Activated naive CD4-positive, alpha-beta T cell (primary cell): ENCODE measurements at places on chromosomes 11 and 22.

GRCh38 chr22:43035250-43035649, 20.3 kb upstream of the PACSIN2 start:
- no peak for DNase-seq

DNA sequence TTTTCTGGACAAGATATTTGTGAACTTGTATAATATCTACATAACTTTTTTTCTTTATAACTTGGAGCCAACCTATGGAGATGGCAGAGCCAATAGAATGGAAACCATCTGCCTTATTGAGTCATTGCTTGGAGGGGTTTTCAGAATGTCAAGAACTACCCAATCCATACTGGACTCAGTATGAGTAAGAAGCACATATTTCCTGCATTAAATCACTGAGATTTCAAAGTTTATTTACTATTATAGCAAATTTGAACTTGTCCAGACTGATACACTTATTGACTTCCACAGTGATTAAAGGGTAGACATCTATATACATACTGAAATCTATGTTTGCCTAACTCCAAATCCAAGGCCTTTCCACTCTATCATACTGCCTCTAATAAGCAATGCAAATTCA, 704.0 kb downstream of the KCNA4 start:
- DNase-seq, result no peak

GRCh38 chr11:57248780-57249383, 11.8 kb upstream of the APLNR start:
- no peak for DNase-seq

- no peak for DNase-seq
Measured at GRCh38 chr11:102577182-102577581, 46.6 kb upstream of the MMP7 start.

- DNase-seq, result no peak
Measured at GRCh38 chr11:63639199-63639832, 25.1 kb upstream of the PLAAT3 start.

GRCh38 chr11:126546191-126546590, 190.7 kb downstream of the ST3GAL4 start:
- no peak for DNase-seq

DNA sequence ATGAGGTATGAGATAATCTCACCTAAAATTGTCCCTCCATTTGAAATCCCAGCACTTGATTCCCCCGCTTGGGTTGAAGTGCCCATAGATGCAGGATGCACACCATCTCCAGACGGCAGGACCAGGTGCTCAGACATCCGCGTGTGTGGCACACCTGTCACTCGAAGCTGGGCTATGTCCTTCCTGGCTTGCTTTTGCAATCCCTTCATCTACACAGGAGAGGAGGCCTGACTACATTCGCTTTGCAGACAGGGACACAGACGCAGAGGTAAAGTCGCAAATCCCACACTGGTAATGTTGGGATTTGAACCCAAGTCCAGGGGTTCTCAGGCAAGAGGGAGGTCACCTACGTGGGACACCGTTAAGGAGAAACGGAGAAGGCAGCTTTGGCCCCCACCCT, 7.2 kb upstream of the CYTH4 start:
- no peak for DNase-seq

GRCh38 chr22:30275625-30276024, 9.0 kb upstream of the OSM start:
- no peak for DNase-seq
